Spinal cord (tissue), 10 donors: ENCODE measurements at places on chromosomes 6 and 20. TPM values are rescaled to one million over a fixed set of nuclear protein-coding genes. Genes with fewer than 3 reads are reported as not detected.

GRCh38 chr6:31423550-31423949, 20.2 kb downstream of the MICA start:
- H3K36me3 ChIP-seq = no peaks in the 10 kb centered on the region
- no peak overlapping the region for H3K27ac ChIP-seq
- no peak overlapping the region for H3K4me3 ChIP-seq
- no peaks in the 10 kb centered on the region for H3K4me1 ChIP-seq
- no peak for DNase-seq
- H3K27me3 ChIP-seq = no peaks in the 10 kb centered on the region

DNA sequence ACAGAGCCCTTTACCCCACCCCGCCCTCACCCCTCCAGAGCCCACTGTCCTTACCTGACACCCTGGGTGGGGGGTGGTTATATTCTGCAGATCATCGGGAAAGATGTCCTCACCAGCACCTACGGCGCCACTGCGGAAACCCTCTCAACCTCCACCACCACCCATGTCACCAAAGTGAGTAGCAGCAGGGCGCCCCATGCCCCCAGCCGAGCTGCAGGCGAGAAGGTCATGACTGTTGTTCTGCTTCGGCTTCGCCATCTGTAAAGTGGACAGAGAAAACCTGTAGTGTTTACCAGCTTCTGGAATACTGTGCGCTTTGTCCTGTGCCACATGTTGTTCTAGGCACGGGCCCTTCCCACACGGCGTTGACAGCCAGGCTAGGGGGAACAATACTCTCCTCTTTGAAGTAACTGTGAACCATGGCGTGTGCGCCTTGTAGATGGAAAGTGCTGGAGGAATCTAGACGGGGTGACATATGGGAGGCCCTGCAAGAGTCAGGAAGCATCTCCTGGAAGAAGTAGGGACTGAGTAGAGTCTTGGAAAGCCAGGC, 16.5 kb upstream of the AAR2 start:
- no peaks in the 10 kb centered on the region for H3K4me1 ChIP-seq

GRCh38 chr6:6927521-6928361, 180.0 kb upstream of the RREB1 start:
- no peaks in the 10 kb centered on the region for H3K27me3 ChIP-seq
- H3K4me3 ChIP-seq = no peak overlapping the region
- no peak overlapping the region for H3K27ac ChIP-seq
- peaks cover 15% of the 10 kb centered on the region for H3K4me1 ChIP-seq
- DNase-seq = no peak
- H3K36me3 ChIP-seq = no peaks in the 10 kb centered on the region

GRCh38 chr20:37407019-37407566, 61.2 kb downstream of the SRC start:
- peak overlapping the region; percentile 57 for H3K27ac ChIP-seq
- H3K36me3 ChIP-seq = peaks cover 35% of the 10 kb centered on the region
- peaks cover 55% of the 10 kb centered on the region for H3K4me1 ChIP-seq
- no peak for DNase-seq

DNA sequence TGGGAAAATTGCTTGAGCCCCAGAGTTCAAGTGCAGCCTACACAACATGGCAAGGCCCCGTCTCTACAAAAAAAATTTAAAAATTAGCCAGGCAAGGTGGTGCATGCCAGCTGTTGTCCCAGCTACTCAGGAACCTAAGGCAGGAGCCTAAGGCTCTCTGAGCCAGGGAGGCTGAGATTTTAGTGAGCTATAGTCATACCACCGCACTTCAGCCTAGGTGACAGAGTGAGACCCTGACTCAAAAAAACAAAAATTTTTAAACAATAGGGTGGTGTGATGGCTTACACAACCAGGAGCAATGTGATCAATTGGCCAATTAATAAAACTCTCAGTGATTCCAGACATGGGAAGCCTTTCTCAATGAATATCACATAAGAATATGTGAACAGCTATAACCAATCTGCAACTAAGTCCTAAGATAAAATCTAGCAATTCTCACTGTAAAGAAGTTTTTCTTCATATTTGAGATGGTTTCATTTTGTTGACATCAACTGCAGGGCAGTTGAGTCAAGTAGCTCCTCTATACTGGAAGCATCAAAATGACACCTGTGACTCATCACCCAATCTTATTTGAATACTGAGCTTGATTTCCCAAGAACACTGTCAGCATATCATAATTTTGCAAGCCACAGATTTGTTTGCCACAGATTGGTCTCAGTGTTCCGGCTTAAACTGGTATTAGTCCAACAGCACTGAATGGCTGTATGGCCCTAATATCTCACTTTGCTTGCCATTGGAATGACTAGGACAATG, 169.0 kb upstream of the GJE1 start:
- no peak for DNase-seq
- no peak overlapping the region for H3K27ac ChIP-seq
- H3K4me3 ChIP-seq = no peak overlapping the region

DNA sequence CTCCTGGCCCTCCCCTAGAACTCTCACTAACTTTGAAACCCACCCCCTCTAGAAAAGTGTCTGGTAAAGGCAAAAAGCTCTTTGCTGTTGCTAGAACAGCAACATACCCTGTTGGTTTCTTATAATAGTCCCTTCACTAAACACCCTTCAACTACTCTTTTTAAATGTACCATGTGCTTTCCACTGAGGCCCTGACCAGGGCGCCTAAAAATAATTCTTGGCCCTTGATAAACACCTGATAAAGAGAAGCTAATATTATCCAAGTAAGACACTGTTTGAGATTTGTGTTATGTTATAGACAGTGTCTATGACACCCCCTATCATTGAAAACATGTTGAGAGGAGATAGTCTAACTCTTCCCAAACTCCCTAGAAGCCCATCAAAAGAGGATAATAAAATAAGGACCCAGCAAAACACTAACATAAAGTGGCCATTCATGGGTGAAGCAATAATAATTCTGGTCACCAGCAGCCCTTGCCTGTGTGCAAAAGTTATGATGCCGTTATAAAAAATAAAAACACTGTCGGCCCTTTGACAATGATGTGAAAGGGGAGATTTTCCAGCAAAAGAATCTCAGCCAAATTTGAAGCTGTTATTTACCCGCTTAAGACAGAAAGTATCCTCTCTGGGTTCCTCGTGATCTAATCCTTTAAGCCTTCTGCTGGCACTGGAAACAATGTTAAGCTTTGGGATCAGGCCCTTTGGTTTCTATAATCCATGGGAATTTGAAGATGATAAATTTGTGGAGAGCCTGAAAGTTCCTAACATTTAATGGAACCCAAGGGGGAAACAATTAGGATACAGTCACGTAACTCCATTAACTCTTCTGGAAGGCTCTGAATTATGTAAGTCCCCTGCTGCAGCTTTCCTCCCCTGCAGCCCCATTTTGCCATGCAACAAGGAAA, 122.6 kb upstream of the PLCB4 start:
- no peaks in the 10 kb centered on the region for H3K36me3 ChIP-seq
- H3K4me1 ChIP-seq = no peaks in the 10 kb centered on the region
- H3K27ac ChIP-seq = no peak overlapping the region

GRCh38 chr6:112004201-112005012, 49.5 kb upstream of the CCN6 start:
- no peak overlapping the region for H3K27ac ChIP-seq
- peaks cover 9% of the 10 kb centered on the region for H3K4me1 ChIP-seq
- no peaks in the 10 kb centered on the region for H3K36me3 ChIP-seq
- DNase-seq = no peak
- H3K27me3 ChIP-seq = no peaks in the 10 kb centered on the region

- H3K4me1 ChIP-seq = peaks cover 10% of the 10 kb centered on the region
- peak; percentile 45 for DNase-seq
- no peak overlapping the region for H3K4me3 ChIP-seq
- no peak overlapping the region for H3K27ac ChIP-seq
Measured at GRCh38 chr20:19508449-19508848, 249.6 kb upstream of the RIN2 start.

- no peaks in the 10 kb centered on the region for H3K36me3 ChIP-seq
- no peak for DNase-seq
- no peaks in the 10 kb centered on the region for H3K4me1 ChIP-seq
- H3K27me3 ChIP-seq = no peaks in the 10 kb centered on the region
Measured at GRCh38 chr6:86016077-86016476, 373.4 kb upstream of the SYNCRIP start.

DNA sequence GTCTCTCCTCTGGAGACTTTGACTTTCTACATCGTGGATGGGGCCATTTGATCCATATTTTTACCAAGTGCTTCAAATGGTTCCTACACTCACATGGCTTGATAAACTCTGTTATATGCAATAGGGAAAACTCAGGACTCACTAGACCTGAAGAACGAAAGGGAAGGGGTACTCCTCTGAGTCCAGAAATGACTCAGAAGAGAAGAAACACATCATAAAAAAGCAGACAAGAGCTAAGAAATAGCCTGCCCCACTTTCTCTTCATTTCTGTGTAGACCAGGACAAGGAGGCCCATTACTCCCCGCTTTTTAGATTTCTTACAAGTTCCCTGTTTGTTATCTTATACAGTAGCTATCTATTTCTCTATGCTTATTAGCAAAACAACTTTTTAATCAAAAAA, 369.8 kb upstream of the ARID1B start:
- no peak overlapping the region for H3K4me3 ChIP-seq
- DNase-seq = no peak
- no peaks in the 10 kb centered on the region for H3K27me3 ChIP-seq
- no peaks in the 10 kb centered on the region for H3K36me3 ChIP-seq
- no peak overlapping the region for H3K27ac ChIP-seq

GRCh38 chr6:87875781-87876180, 171.9 kb upstream of the SPACA1 start:
- no peak overlapping the region for H3K27ac ChIP-seq
- H3K27me3 ChIP-seq = no peaks in the 10 kb centered on the region

- H3K27me3 ChIP-seq = no peaks in the 10 kb centered on the region
- no peaks in the 10 kb centered on the region for H3K4me1 ChIP-seq
- no peaks in the 10 kb centered on the region for H3K36me3 ChIP-seq
- no peak overlapping the region for H3K4me3 ChIP-seq
- no peak for DNase-seq
Measured at GRCh38 chr6:49284180-49284579, 178.9 kb downstream of the MMUT start.

- no peak for DNase-seq
- no peak overlapping the region for H3K4me3 ChIP-seq
- H3K4me1 ChIP-seq = no peaks in the 10 kb centered on the region
- H3K27ac ChIP-seq = no peak overlapping the region
- peaks cover 6% of the 10 kb centered on the region for H3K36me3 ChIP-seq
Measured at GRCh38 chr6:156917213-156917612, 140.0 kb downstream of the ARID1B start.

- peaks cover 48% of the 10 kb centered on the region for H3K4me1 ChIP-seq
- no peak for DNase-seq
- H3K4me3 ChIP-seq = no peak overlapping the region
- H3K27me3 ChIP-seq = no peaks in the 10 kb centered on the region
- no peak overlapping the region for H3K27ac ChIP-seq
Measured at GRCh38 chr20:49909499-49910339, 5.6 kb downstream of the SPATA2 start.

DNA sequence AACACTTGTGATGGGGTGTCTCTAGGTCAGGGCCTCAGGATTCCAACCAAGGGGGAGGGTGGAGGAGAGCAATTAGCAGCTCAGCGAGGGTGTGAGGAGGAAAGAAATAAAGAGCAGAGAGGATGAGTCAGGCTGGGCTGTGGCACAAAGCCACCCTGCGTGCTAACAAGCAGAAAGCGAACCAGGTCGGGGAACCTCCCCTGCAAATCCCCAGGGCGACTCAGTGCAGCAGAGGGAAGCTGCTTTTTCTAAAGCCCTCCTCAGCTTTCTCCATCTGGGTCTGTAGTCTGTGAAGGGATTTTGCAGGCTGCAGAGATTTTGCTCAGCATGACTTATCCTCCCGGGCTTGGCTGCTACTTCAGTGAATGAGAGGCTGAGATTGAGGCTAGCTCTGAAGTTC, 6.6 kb upstream of the SPO11 start:
- no peak for DNase-seq
- H3K4me1 ChIP-seq = peaks cover 13% of the 10 kb centered on the region
- no peak overlapping the region for H3K27ac ChIP-seq
- no peak overlapping the region for H3K4me3 ChIP-seq
- no peaks in the 10 kb centered on the region for H3K36me3 ChIP-seq

DNA sequence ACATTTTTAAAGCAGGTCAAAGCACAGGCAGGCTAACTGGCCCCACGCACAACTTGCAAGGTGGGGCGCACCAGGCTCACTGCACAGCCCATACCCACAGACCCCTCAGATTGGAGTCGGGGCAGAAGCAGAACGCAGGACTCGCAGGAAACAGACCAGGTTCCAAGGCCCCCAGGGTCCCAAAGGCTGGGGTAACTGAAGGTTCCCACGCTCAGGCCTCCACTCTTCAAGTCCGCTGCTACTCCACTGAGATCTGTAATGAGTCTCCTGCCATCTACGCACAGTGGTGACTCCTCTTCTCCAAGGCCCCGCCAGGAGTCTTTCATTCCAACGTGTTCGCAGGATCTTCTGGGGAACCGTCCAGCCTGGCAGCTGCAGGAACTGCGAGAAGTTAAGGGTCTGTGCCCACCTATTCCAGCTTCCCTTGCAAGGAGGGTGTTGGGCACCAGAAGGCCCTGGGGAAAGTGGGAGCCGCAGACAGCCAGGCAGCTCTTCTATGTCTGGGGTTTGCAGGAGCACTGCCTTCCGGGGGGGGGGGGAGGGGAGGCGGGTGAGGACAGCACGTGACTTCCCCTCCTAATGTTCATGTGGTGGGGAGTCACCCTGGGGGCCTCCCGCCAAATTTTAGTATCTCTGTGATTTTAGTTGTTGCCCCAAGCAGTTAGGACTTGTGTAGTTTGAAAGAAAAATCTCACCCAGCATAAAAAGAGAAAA, 2.0 kb upstream of the TAF4 start:
- no peak overlapping the region for H3K4me3 ChIP-seq
- no peak overlapping the region for H3K27ac ChIP-seq
- no peak for DNase-seq
- peaks cover 33% of the 10 kb centered on the region for H3K4me1 ChIP-seq
- H3K36me3 ChIP-seq = peaks cover 12% of the 10 kb centered on the region
- H3K27me3 ChIP-seq = no peaks in the 10 kb centered on the region

Gene IMPG1
- total RNA-seq = 0.11 TPM

Gene NOX3
- not detected for total RNA-seq

Gene LRRC1
- total RNA-seq = 14.5 TPM

Gene ZBTB46
- total RNA-seq = 8.3 TPM

Gene EEF1A2
- 188 TPM for total RNA-seq

Gene ZNF334
- total RNA-seq = 17.6 TPM

Gene NRSN1
- total RNA-seq = 3.2 TPM

Gene PKHD1
- 0.11 TPM for total RNA-seq

Gene IYD
- total RNA-seq = not detected
